ENCODE measurements at places on chromosomes 13 and 19. TPM values are rescaled to one million over a fixed set of nuclear protein-coding genes. Genes with fewer than 3 reads are reported as not detected.

FAAP24 gene
- total RNA-seq, result 4.4 TPM

UHRF1 gene
- total RNA-seq, result 85.6 TPM

TGFBR3L gene
- total RNA-seq, result 1.4 TPM

SHISA7 gene
- total RNA-seq, result not detected

UBE2L5 gene
- not detected for total RNA-seq

LILRB2 gene
- not detected for total RNA-seq

OLFM2 gene
- 20.2 TPM for total RNA-seq

PALM3 gene
- not detected for total RNA-seq

ZIC2 gene
- total RNA-seq, result 0.26 TPM

CERS1 gene
- total RNA-seq, result not detected

CYP2A6 gene
- total RNA-seq, result not detected

PRODH2 gene
- total RNA-seq, result not detected

TMEM221 gene
- total RNA-seq, result not detected

TJP3 gene
- 4.1 TPM for total RNA-seq
